ENCODE measurements at places on chromosomes 16 and 17.
A peak's percentile ranks its signal among the peaks of the same experiment; 100 is the strongest.

DNA sequence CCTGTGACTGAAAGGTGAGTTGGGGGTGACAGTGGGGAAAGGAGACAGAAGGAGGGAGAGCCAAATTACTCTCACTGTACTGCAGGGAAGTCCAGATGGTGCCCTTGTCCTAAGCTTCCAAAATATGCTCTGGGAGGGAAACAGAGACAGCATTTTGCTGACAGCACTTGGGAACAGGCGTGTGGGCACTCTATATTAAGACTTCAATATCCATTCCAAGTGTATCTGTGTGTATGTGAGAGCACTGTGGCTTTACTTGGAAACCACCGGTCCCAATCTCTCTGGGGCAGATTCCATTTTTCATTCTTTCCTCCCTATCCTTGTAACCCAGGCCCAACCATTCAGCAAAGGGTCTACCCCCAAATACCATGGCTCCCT, 407.3 kb downstream of the UTP18 start:
- DNase-seq: no peak

DNA sequence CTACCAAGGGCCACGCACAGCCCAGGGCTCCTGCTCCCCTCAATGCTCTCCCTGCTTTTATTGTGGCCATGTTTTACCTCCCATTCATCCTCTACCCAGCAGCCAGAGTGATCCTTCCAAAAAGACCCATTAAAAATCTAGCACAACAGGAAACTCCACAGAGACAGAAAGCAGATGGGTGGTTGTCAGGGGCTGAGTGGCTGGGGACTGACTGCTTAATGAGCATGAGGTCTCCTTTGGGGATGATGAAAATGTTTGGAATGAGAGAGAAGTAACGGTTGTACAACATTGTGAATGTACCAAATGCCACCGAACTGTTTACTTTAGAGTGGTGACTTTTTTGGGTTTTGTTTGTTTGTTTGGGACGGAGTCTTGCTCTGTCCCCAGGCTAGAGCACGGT, 107.4 kb downstream of the GAS7 start:
- no peak for DNase-seq

- DNase-seq: no peak
Observed at GRCh38 chr17:42922294-42922693, 21.7 kb downstream of the G6PC1 start.

- no peak for DNase-seq
Observed at GRCh38 chr16:75868636-75869632, 142.6 kb upstream of the CPHXL start.

DNA sequence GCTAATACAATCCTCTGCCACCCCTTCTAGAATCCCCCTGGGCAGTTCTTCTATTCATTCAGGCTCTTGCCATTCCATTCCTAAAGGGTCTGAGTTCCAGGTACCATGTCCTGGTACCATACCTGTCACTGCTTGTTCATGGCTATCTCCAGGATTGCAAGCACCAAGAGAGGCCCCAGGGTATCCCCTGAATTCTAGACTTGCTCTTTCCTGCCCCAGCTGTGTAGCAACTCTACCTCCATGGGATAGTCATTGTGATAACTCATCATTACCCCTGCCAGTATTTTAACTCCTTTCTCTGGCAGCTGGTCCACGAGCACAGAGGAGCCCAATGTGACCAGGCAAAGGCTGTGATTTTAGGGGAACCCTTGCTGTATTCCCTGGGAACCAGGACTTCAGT, 143.7 kb upstream of the CDH5 start:
- DNase-seq: no peak

- DNase-seq: no peak
Observed at GRCh38 chr16:20410121-20410723, 888 bp downstream of the ACSM5 start.

GRCh38 chr17:39653662-39654331, 11.4 kb upstream of the TCAP start:
- DNase-seq: peak; percentile 57

GRCh38 chr16:67108931-67109406, 772 bp upstream of the PHAF1 start:
- no peak for DNase-seq

DNA sequence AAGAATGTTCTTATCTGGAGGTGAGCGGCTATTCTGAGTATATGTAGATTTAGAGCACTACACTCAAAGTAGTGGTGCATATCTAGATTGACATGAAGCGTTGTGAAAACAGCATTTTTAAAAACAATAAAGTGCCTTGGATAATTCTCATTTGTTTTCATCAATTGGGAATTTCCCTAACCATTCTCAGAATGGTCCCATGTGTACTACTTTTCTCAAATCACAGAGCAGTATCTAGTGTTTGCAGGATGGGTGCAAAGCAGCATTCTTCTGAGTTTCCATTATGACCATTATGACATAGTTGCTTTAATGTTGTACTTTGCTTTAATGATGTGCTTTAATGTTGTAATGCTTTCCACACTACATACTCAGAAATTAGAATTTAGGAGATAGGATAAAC, 16.2 kb upstream of the BCAS3 start:
- no peak for DNase-seq

GRCh38 chr17:75845058-75845711, 981 bp upstream of the UNC13D start:
- peak; percentile 78 for DNase-seq

DNA sequence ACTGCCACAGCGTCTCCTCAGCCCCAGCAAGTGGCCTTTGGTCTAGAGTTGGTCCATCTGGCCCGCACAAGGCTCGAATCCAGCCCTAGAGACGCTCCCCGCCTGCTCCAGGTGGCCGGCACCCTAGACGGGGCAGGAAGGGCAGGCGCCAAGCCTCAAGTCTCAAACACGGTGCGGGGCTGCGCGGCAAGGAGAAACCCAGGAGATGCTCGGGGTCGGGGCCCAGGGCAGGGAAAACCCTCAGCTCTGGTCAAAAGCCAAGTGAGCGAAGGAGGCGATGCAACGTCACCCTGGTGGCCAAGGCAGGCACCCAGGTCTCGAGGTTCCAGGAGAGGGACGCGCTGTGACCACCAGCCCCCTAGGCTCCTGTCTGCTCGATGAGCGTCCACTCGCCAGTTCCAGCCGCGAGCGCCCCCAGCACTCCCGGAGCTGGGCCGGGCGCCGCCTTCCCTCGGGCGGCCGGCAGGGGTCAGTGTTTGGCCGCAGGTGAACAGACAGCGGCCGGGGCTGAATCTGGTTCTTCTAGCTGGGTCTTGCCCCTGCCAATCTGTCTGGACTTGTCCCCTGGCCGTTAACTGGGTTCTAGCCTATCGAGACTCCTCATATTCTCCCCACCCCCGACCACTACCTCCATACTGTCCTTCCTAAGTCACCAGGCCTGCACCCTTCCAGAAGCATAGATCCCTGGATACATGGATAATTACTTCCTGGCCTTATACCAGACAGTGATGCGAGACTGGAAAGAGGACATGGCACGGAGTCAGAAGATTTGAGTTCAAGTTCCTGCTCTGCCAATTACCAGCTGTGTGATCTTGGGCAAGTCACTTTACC, 44.0 kb downstream of the PRAC1 start:
- DNase-seq: peak; percentile 58

- DNase-seq: no peak
Observed at GRCh38 chr16:54926166-54926838, 4.4 kb upstream of the IRX5 start.

GRCh38 chr16:56479469-56479868, 28.1 kb downstream of the OGFOD1 start:
- no peak for DNase-seq

GRCh38 chr17:77521076-77521475, 380.3 kb downstream of the SEC14L1 start:
- no peak for DNase-seq

DNA sequence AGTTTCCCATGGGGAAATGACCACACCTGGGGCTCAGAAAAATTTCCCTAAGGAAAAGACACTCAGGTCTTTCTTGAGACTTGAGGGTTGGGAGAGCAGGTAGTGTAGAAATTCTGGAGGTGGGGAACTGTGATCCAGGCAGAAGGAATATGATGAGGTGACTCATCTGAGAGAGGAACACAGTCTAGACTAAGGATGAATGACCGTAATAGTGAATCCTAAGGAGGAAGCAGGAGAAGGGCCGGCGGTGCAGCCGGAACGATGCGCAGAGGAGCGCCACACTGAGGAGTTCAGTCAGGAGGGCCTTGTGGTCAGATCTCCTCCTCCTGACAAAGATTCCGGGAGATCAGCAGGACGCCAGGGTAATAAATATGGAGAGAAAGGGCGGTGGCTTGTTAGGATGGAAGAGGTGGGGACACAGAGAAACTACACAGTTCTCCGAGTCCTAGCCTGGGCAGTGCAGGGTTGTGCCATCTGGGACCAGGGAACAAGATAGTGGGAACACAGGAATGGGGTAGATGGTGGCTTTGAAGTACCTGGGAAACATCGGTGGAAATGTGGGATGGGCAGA, 135.6 kb downstream of the PARN start:
- no peak for DNase-seq

- no peak for DNase-seq
Observed at GRCh38 chr16:426115-426905, 861 bp downstream of the RAB11FIP3 start.

GRCh38 chr16:57801098-57801808, 1.0 kb downstream of the KIFC3 start:
- peak; percentile 58 for DNase-seq

GRCh38 chr16:53913920-53914319, 210.0 kb downstream of the FTO start:
- DNase-seq: no peak

DNA sequence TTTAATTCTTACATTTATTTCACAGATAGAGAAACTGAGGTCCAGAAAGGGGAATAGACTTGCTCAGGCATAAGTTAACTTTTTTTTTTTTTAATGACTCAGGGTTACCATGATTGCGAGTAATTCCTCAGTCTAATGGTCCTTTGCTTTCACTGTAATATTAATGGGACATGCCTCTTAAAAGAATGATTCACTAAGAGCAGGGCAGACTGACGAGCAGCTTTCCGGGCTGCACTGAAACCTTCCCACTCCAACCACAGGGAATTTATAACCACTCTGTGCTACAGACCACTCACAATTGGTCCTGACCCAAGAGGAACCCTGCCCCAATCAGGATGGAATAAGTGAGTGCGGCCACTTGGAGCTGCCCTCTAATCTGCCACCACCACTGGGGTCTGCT, 5.7 kb downstream of the HOXB2 start:
- no peak for DNase-seq

DNA sequence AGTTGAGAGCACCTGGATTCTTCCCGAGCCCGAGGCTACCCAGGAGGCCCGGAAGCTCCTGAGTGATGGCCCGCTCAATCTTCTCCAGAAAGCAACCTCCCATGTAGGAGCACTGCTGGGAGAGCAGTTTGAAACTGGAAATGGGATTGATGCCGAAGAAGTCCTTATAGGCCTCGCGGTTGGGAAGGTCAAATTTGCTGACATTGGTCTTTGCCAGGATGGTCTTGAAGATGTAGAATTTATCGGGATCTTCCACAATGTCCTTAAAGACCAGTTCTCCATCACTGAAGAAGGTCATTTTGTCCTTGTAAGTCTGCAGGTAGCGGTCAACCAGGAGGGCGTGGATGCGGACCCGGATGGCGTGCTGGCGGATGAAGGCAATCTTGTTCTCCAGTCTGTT, 49.7 kb downstream of the SRL start:
- no peak for DNase-seq

DNA sequence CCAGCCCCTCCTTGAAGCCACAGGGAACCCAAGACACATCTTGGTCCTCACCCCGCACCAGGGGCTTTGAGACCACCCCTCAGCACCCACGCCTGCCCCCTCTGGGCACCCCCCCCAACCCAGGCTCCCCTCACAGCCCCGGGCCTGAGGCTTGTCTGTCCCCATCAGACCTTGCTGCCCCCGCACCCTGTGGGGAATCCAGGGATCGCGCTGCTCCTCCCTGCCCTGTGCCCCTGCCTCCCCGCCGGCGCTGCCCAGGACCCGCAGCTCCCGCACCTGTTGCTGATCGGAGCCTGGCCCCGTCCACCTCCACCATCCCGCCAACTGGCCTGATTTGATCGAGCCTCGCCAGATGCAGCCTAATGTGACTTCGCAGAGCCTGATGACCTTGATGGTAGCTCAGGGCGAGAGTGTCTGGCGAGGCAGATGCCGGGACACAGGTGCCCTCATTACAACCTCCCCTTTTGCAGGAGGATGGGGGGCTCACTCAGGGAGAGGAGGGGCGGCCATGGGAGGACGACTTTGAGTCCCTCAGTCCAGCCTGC, 29.0 kb downstream of the SLC25A10 start:
- DNase-seq: no peak

- no peak for DNase-seq
Observed at GRCh38 chr16:64406770-64407181, 715.1 kb downstream of the CDH11 start.

DNA sequence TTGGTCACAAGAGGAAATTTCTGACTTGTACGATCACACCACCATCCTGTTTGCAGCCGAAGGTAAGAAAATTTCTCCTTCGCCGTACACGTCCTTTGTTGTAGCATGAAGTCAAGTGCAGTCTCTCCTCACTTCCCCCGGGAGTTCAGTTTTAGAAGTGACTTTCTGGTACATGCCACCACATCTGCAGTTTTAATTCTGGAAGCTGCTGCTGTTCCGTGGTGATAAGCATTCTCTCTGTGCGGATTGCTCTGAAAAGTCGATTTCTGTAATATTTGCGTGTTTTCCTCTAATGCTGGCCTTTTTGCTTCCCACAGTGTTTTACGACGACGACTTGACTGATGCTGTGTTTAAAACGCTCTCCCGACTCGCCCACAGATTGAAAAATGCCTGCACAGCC, 20.6 kb downstream of the METTL22 start:
- DNase-seq: no peak

DNA sequence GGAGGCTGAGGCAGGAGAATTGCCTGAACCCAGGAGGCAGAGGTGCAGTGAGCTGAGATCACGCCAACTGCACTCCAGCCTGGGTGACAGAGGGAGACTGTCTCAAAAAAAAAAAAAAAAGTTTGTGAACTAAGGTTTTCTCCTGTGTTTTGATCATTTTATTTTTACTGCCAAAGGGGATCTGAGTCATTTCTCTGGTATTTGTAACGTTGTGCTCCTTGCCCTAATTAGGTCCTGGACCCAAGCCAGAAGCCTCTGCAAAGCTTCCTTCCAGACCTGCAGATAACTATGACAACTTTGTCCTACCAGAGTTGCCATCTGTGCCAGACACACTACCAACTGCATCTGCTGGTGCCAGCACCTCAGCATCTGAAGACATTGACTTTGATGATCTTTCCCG, 32.1 kb downstream of the IST1 start:
- DNase-seq: peak; percentile 97
